T-helper 2 cell treated with Interferon-gamma antibody and Interleukin-4, amounts not matched to agents 100 ng/mL and 5 ng/mL, for 36 hours (primary cell): ENCODE measurements at places on chromosomes 16 and 17. TPM values are rescaled to one million over a fixed set of nuclear protein-coding genes. Genes with fewer than 3 reads are reported as not detected.

KRTAP9-2 gene
- not detected in 2 replicates for total RNA-seq

TMEM219 gene
- total RNA-seq = 55.9 and 56.1 TPM in 2 replicates

ASGR1 gene
- 0.91 and 1.8 TPM in 2 replicates for total RNA-seq

PERCC1 gene
- total RNA-seq = not detected in 2 replicates

ZNF785 gene
- 15.2 and 18.5 TPM in 2 replicates for total RNA-seq
